WTC11 (cell line): ENCODE measurements at places on chromosomes 12 and 14.

DNA sequence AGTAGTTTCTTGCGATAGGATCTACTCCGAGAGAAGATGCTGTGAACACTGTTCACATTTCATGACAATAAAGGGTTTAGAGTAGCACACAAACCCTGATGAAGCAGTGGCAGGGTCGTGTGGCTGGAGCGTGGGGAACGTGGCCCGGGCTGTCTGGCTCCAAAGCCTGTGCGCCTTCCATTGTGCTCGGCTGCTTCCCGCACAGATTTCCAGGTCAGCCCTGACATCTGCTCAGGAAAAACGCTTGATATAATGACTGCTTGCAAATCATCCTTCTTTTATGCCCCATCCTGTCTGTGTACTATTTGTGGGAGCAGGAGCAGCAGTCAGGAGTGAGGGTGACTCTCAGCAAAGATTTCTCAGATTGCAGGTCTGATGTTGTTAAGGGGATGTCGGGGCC lies 78.6 kb downstream of the EML1 start:
- DNase-seq: no peak

GRCh38 chr14:102280376-102280962 lies 24.5 kb downstream of the MOK start:
- no peak for DNase-seq

DNA sequence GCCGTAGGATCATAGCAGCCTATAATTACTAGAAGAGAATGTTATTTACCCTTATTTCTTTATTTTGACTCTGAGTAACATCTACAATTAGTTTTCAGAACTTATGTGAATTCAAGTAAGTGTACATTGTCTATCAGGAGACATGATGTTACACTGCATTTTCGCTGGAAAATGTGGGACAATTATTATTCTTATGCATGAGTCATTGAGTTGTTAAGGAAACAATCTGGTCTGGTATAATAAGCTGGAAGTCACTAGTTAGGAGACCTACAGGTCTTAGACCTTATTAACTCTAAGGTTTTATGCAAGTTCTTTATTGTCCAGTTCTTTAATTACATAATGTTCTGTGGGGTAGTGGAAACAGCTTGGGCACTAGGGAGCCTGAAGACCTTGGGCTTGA lies 5.8 kb downstream of the KTN1 start:
- no peak for DNase-seq

- no peak for DNase-seq
Measured at GRCh38 chr14:51069055-51069454, 25.9 kb downstream of the TRIM9 start.

- no peak for DNase-seq
Measured at GRCh38 chr12:14576896-14577295, 9.2 kb upstream of the PLBD1 start.

GRCh38 chr12:32548691-32549281 lies 130.3 kb upstream of the DNM1L start:
- DNase-seq: no peak

GRCh38 chr14:71208702-71209357 lies 301.6 kb downstream of the PCNX1 start:
- no peak for DNase-seq

DNA sequence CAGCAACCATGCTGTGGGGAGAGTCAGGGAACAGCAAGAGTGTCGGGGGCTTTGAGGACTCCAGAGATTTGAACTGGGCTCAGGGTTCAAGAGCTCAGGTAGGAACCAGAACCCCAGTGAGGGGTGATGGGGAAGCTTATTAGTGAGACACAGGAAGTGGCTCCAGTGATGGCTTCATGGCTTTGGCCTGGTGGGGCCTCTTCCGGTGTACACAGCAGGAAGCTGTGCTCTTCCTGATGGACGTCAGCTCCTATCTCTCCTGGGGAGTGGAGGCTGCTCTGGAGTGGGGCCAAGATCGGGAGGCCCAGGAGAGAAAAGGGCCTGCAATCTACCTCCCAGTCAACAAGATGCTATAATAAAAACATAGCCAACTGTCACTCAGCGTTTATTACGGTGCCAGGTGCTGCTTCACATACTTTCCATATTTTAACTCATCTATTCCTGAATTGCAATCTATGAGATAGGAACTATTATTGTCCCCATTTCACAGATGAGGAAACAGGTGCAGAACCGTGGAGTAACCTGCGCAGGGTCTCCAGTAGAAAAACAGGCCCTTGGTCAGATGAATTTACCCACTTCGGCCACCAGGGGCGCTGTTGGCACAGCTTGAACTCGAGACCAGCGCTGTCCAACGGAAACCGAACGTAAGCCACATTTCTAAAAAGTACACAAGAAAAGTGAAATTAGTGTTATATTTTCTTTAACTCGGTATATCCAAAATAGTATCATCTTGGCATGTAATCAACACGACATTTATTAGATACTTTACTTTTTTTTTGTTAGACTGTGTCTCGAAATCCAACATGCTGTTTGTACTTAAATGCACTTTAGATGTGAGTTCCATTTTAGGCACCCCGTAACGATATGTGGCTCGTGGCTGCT lies 63.6 kb upstream of the DLK1 start:
- peak; percentile 76 for DNase-seq

DNA sequence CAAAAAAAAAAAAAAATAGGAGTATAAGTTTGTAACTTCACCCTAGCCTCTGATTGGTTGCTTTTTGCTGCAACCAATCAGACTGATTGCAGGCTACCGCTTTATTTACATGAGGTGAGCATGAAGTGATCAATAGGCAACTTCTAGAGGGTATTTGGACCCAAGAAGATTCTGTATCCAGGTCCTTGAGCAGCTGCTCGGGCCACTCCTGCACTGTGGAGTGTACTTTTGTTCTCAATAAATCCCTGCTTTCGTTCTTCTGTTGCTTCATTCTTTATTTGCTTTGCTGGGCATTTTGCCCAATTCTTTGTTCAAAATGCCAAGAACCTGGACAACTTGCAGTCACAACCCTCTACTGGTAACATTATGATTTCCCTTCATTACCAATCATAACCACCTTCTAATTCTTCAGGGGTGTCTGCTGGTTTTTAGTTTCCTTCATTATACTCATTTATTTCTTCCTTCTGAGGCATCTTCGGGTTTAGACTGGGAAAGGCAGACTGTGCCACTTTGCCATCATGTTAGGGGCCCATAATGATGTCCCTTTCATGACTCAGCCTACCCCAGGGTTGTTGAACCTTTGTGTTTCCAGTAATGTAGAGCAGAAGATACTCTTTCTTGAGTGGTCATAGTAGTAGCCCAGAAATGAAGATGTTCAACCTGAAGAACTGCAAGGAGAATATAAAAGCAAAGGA lies 43.4 kb upstream of the LIMA1 start:
- no peak for DNase-seq

GRCh38 chr12:69423037-69423905 lies 46.9 kb upstream of the FRS2 start:
- no peak for DNase-seq

DNA sequence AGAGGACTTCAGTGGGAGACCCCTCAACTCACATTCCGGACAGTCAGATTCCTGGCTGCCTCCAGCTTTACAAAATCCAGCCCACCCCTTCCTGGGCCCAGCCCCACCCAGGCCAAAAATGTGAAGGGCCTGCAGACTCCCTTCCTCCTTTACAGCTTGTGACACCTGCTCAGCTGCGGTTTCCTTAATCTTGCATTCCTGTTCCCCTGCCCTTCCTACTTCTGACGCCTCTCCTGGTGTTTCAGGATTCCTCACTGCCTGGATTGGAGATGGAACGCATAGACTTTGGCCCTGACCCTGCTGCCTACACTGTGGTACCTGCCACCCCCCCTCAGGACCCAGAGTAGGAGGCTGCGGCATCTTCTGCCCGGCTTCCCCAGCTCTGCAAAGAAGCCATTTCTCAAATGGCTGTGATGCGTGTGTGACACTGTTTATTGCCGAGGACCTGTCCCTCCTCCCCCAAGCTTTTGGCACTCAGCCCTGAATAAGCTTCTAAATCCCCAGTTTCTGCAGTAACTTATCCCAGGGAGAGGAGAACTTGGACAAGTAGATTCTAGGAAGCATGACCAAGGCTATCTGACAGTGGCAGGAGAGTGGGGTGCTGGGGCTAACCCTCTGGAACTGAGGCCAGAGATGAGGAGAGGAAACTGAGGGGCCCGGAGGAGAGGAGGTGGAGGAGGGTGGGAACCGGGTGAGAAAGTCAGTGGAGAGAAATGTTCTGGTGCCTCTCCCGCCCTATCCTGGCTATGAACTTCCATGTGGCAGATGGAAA lies 24.9 kb upstream of the BCDIN3D start:
- DNase-seq: no peak

GRCh38 chr12:130214686-130215395 lies 52.6 kb downstream of the FZD10 start:
- DNase-seq: no peak

DNA sequence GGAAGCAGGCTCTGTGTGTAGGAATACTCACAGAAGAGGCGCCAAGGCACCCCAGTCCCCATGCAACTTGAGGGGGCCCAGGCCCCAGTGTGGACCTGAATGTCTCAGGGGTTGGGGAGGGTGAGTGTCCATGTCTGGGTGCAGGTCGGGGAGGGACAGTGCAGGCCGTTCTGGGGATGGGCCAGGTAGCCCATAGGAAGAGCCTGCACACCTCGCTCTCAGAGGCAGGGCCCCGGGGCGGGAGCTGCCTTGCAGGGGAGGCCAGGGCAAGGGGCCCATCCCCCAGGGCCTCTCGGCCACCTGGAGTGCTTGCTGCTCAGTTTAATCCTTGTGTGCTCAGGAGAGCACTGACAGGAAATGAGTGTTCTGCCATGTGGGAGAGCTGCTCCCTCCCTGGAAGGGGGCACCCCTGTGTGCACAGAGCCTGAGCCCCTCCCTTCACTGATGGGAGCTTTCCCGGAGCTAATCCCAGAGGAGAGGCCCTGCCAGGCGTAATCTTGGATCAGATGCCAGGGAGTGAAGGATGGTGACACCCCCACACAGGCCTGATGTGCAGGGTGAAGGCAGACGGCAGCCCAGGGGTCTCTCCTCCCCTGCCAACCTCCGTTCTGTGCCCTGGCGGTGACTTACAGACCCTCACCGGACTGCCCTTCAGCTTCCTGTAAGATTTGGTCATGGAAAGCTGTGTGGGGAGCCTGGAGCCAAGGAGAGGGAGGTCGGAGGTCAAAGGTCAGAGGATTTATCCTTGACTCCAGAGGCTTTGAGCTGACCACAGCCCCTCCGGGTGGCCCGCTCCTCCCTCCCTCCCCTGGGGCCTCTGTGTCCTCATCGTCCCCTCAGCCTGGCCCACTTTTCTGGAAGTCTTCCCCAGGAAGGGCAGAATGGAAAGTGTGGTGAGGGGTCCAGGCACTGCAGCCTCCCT lies 24.4 kb upstream of the FBRSL1 start:
- DNase-seq: no peak

- no peak for DNase-seq
Measured at GRCh38 chr12:48938805-48939204, 13.5 kb upstream of the FKBP11 start.

GRCh38 chr14:65179918-65180724 lies 77.8 kb upstream of the MAX start:
- DNase-seq: no peak

- DNase-seq: no peak
Measured at GRCh38 chr12:131239384-131240094, 285.8 kb downstream of the ADGRD1 start.

DNA sequence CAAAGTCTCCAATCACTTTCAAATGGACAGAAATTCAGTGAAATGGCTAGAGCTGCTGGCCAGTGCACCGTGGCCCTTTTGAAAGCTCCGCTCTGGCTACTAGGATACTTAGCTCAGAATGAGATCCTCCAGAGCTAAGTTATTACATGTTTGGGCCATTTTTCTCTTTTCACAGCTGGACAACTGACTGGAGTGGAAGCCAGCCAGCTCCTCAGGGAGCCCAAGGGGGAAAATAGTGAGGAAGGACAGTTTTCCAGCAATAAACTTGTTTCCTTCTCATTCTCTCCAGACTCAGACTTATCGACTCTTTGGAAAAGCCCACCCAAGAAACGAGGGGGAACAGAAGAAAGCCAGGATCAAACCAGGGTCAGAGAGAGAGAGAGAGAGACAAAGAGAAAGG lies 266.0 kb downstream of the KSR2 start:
- no peak for DNase-seq

GRCh38 chr12:57481671-57482070 lies 2.0 kb upstream of the ARHGAP9 start:
- no peak for DNase-seq

DNA sequence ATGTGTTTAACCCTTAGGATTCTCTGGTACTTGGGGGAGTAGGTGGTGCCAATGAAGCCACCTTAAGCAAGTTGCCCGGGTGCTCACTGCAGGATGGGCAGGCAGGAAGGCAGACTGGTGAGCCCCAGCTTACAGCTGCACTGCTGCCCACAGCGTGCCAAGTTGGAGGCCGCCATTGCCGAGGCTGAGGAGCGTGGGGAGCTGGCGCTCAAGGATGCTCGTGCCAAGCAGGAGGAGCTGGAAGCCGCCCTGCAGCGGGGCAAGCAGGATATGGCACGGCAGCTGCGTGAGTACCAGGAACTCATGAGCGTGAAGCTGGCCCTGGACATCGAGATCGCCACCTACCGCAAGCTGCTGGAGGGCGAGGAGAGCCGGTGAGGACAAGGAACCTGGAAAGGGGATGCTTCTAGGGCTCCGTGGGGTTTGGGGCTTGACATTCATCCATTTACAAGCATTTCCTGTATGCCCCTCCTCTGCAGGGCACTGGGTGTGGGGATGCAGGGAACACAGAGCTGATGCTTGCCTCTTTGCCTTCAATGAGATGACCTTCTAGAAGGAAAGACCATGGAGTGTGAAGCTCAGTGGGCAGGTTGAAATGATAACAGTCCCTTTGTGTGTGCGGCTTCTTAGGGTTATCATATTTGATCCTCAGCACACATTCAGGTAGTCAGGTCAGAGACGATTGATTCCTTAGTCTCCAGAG lies 12.4 kb downstream of the KRT7 start:
- DNase-seq: no peak

GRCh38 chr14:73375861-73376260 lies 82.5 kb downstream of the NUMB start:
- DNase-seq: no peak

- DNase-seq: no peak
Measured at GRCh38 chr14:45028107-45028626, 55.7 kb upstream of the PRPF39 start.

DNA sequence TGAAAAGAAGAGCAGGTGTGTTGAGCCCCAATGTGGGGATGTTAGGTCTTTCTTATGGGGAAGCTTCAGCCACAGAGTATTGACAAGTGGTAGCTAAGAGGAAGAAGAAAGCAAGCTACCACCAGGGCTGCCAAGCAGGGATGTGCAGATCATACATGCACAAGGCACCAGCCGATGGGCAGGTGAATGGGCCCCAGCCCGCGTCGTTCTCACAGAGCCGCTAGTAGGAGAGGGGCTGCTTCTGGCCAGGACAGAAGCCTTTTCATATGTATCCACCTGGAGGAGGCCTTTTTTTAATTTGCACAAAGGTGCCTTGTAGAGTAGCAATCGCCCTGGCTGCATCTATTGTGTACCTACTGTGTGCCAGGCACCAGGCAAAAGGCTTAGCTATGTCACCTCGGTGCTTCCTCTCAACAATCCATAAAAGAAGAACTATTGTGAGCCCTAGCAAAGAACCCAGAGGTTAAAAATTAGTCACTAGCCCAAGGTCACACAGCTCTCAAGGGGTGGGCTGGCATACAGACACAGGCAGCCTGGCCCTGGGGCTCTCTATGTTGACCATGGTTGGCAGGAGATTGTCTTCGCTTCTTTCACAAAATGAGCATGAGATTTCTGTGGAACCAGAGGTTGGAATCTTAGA lies 8.2 kb downstream of the NUAK1 start:
- DNase-seq: no peak

GRCh38 chr14:88479574-88479987 lies 75.2 kb downstream of the PTPN21 start:
- no peak for DNase-seq
